ENCODE measurements at places on chromosomes 12 and 14.

DNA sequence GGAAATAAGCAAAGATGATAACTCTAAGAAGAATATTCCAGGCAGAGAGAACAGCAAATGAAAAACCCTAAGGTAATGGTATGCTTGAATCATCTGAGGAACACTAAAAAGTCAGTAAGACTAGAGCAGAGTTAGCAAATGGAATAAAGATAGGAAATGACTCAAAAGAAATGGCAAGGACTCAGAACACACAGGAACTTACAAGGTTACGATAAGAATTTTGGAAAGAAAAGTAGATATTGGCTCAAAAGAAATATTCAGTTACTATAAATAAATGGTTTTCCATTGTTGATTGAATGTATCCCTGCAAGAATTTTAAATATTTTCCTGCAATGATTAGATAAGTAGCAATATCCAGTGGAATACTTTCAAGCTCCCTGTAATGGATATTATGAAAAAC, 705.8 kb downstream of the C12orf50 start:
- no peak for DNase-seq

DNA sequence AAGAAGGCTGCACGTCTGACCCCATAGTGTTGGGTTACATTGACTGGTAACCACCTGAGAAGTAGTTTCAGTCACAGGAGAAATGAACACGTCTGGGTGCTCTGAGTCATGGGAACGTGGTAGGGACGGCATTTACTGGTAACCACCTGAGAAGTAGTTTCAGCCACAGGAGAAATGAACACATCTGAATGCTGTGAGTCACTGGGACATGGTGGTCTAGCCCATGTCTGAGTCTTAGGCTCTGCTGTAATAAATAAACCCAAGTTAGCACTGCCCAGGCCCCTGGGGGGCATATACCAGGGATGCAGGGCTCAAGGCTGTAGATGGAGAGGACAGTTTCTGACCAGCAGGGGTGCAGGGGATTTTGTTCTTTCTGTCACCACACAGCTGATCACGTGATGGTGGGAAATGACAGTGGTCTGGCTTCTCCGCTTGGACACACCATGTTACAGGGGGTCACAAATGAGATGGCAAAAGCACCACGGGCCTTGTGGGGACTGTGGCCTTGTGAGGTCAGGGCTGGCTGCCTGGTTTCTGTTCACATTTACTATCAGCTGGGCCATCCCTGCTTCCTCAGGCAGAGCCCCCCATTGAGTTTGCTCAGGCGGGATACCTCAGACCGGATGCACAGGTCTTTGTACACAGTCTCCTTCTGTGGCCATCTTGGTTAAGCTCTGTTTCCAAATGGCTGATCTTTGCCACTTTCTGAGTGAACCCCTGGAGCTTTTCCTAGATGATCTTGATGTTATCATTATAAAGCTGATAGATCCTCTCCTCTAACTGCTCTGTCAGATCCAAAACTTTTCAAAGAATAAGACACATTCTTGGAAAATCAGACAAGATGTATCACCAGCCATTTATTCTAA, 9.8 kb upstream of the C12orf42 start:
- DNase-seq = peak; percentile 90

DNA sequence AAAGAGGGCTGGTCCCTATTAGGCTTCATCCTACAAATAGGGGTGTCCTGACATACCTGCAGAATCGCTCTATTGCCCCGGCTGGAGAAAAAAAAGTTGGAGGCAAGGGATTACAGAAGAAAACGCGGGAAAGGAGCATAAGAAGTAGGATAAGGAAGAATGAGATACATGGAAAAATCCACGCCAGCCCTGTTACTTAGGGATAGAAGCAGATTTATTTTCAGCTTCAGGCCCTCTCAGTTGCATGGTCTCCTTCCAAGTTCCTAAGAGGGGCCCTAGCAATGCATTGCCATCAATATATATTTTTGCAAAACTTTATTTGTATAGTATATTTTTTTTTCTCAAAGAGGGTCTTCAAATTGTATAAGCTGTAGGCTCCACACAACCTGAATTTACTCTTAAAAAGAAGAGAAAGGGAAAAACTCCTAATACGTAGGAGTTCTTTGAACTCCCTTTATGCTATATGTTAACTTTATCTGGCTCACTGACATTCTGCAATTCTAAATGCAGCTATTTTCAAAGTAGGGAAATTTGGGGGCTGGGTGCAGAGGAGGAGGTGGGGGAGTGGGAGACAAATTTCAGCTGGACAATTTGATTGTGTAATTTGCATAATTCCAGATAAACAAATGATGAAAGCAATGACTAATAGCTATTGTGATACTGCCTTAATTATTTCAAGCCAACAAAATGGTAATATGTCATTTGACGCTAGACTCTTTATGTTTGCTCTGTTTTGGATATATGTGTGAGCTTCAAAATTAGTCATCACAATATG, 137.7 kb upstream of the TRHDE start:
- DNase-seq = no peak

DNA sequence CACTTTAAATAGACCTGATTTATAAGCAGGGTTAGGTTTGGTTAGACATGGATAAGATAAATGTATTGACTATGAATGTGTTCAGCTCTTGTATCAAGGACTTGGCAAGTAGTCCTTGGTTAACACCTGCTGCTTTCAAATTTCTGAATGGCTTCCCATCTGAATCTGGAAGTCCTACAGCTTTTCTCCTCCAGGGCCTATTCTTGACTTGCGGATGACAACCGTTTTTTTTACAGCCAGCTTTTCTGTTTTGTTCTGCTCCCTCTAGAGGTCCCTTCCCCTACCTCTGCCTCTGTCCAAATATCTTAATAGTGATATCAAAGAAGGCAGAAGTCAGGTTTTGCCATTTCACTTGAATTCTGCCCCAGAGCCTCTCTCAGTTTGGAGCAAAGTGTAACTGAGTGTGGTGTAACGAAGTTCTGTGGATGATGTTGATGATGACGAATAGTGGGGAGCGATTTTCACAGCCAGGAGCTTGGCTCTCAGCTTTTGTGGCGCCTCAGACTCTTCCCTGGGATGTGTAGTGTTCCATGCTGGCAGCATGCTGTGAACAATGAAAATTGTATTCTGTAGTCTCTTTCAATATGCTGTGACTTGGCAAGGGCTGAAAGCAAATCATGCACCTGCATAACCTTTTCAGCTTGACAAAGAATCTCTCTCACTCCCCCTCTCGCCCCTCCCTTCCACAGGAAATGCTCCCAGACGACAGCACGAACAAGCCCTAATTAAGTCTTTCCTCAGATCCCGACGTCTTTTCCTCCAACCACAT, 5.0 kb upstream of the SLC4A8 start:
- no peak for DNase-seq

- DNase-seq = peak; percentile 54
Measured at GRCh38 chr14:102317564-102318248, 1.8 kb upstream of the ZNF839 start.

- DNase-seq = peak; percentile 65
Measured at GRCh38 chr12:79127271-79127751, 262.7 kb downstream of the SYT1 start.

DNA sequence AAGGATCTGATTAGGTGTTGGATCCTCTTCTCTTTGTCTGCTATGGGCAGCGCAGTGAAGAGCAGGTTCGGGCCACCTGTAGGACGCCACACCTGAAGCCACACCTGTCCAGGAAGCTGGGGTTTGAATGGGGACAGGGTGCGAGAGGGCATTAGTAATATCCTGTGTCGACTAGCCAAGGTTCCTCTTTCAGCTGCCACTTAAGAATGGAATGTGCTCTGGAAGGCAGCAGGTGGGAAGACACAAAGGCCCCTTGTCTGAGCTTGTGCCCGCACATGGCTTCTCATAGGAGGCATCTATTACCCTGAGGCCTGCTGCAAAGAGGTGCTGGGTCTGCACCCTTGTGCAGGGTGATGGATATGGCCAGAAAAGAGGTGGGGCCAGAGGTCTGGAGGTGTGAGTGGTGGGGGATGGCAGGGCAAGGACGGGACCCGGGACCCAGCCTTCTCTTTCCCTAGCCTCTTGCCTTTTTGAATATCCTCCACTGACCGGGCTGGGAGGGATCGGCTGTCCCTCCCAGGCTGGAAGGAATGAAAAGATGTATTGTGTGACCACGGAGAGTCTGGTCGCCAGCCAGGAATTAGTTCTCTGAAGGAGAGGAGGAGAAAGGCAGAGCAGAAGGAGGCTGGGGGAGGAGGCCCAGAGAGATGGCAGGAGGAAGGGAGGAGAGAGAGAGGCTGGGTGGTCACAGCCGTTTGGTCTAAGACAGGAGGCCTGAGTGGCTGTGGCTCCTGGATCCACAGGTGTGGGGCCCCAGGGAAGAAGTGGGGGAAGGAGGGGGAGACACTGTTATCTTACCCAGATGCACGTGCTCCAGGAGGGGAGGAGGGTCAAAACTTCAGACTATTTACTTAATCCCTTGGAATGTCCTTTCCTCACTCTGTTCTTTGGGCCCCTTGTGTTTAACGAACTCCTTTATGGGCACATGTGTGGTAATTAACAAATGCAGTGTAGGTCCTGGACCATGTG, 101.5 kb downstream of the SMOC1 start:
- no peak for DNase-seq

GRCh38 chr12:130920723-130921381, 32.9 kb upstream of the ADGRD1 start:
- no peak for DNase-seq

DNA sequence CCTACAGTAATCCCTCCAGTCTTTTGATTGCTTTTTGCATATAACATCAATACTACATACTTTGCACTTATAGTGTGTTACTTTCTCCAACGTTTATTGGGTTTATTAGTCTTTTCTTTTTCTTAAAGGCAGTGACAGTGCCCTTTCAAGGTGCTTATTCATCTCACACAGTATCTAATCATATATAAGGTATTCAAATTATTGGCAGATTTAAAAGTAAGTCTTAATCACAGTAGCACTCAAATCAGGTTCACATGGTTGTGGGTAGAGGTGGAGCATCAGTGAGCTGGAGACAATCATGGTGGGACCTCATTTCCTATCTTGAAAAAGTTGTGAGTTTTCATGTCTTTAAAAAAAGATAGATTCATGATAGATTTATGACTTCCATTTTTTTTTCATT, 706.2 kb downstream of the GALC start:
- no peak for DNase-seq

DNA sequence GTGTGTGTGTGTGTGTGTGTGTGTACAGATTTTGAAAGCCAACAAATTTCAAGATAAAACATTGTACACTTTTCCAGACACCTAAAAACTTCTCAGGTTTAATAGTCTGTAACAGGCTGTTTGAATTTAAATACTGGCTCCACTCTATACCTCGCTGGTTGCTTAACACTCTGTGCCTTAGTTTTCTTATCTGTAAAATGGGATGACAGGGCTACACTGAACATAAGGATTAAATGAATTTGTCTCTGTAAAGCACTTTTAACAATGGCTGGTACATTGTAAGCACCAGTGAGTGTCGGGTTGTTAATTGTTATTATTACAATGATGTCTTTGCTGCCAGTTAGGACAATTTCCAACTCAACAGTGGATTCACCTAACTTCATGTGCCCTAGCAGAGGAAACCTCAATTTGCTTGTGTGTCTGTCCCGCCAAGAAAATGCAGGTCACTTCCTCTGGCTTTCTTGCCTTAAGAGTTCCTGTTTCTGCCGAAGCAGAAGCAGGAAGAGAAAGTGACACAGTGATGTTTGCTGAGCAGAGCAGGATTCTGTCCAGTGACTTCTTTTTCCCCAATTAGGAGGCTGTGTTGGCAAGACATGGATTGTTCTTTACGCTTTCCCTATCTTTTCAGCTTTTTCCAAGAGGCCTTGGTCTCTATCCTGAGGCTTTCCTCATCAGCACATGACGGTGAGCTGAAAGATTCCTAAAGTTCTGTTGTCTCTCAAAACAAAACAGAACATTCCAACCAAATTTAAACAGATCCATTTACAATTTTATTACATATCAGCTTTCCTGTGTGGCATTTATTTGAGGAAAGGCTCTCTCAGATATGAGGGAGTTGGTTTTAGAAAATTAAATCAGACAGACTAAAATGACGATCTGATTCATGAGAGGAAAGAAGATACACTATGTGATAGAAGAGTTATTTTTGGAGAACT, 154.1 kb upstream of the ATP2B1 start:
- peak; percentile 72 for DNase-seq

- DNase-seq = peak; percentile 51
Measured at GRCh38 chr14:104689109-104689880, at the start of gene INF2. Gene INF2 (plus strand): TSS chr14:104689618. CDS start chr14:104701366, 11,748 bp downstream.

DNA sequence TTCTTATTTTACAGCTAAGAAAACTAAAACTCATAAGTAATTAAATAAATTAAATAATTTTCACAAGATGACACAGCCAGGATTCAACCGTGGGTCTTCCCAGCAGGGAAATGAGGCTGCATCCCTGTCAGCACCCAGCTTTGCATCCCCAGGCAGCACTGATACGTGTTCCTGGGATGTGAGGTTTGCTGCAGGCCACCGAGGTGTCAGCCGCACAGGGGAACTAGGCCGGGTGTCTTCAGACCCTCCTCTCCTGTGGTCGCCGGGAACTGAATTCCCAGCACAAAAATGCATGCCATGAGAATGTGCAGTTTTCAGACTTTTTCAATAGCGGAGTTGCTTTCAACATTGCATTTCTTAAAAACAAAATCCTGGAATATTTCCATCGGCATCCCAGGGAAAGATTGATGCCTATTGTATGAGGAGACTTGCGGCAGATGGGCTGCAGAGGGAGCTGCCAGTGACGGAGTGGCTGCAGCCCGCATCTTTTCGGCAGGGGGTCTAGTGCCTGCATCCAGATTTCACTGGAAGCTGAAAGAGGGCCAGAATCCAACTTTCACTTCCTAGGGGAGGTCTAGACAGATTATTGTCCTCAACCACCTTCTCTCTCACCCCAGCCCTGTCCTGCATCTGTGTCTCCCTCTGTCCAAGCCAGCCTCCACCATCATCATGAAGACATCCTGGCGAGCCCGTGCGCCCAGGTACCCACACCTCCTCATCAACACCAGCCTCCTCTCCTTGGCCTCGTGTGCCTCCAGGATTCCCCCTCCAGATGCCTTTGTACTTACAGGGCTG, 12.6 kb downstream of the LRTM2 start:
- DNase-seq = no peak

- no peak for DNase-seq
Measured at GRCh38 chr14:25055005-25055404, 5.1 kb upstream of the STXBP6 start.

GRCh38 chr14:53285821-53286220, 132.7 kb upstream of the DDHD1 start:
- no peak for DNase-seq

- no peak for DNase-seq
Measured at GRCh38 chr12:104551313-104551931, 94.7 kb downstream of the CHST11 start.

DNA sequence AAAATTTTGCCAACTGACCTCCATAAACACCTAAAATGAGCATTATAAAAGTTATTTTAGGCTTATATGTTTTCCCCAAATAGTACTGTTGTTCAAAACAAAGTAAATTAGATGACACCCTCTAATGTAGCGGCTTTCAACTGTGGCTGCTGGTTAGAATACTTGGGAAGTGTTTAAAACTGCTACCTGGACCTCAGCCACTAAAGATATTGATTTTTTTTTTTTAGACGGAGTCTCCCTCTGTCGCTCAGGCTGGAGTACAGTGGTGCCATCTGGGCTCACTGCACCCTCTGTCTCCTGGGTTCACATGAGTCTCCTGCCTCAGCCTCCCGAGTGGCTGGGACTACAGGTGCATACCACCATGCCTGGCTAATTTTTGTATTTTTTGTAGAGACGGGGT, 16.2 kb downstream of the PRORP start:
- no peak for DNase-seq

Measured in activated CD4-positive, alpha-beta T cell treated with anti-CD3 and anti-CD28 coated beads, Interleukin-2, amount 50 U/mL, for 16 hours (primary cell).